ENCODE measurements at places on chromosomes 12 and 14. TPM values are rescaled to one million over a fixed set of nuclear protein-coding genes. Genes with fewer than 3 reads are reported as not detected.

LIN7A gene
- 9.5 TPM for total RNA-seq

LRRC43 gene
- total RNA-seq: 1.8 TPM

TMEM19 gene
- 21.6 TPM for total RNA-seq

CLEC2A gene
- total RNA-seq: not detected

RFX4 gene
- not detected for total RNA-seq

GUCY2C gene
- total RNA-seq: not detected

NYNRIN gene
- total RNA-seq: 8.2 TPM

GRCh38 chr14:77219591-77219990 lies 38.0 kb downstream of the TMEM63C start:
- no peak for DNase-seq

- DNase-seq: no peak
Measured at GRCh38 chr12:66925083-66925482, 246.2 kb upstream of the GRIP1 start.

- DNase-seq: no peak
Measured at GRCh38 chr12:117936722-117937484, 31.9 kb downstream of the KSR2 start.

- DNase-seq: no peak
Measured at GRCh38 chr12:49521389-49521788, 17.4 kb upstream of the KCNH3 start.

GRCh38 chr14:104264495-104265265 lies 126.3 kb downstream of the KIF26A start:
- no peak for DNase-seq

GRCh38 chr12:82089369-82090121 lies 268.6 kb downstream of the CCDC59 start:
- no peak for DNase-seq

GRCh38 chr14:19949218-19949617 lies 18.5 kb downstream of the OR4K1 start:
- DNase-seq: no peak

- DNase-seq: no peak
Measured at GRCh38 chr14:39857376-39858055, 425.3 kb upstream of the FBXO33 start.

- no peak for DNase-seq
Measured at GRCh38 chr14:41299924-41300323, 306.8 kb upstream of the LRFN5 start.

GRCh38 chr14:44567997-44568396 lies 60.9 kb upstream of the FSCB start:
- DNase-seq: no peak

DNA sequence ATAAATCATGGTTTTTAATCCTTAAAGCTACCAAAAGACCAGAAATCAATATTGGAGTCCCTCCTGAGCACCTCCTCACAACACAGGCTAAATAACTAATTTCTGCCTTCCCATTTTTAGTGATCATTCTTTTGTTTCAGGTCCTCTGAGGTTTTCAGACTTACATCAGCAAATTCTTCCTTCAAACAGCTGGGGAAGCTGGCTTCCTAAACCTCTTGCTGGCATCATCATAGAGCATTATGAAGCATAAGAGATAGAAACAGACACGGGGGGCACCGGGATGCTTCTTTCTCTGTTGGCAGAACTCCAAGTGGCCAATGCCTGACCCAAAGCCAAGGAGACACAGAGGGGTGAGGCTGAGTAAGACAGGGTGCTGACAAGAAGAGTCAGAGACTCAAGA lies 47.9 kb upstream of the DBX2 start:
- no peak for DNase-seq

- no peak for DNase-seq
Measured at GRCh38 chr12:9381619-9382018, 173.4 kb upstream of the PZP start.

GRCh38 chr14:73695082-73695481 lies 19.1 kb downstream of the PNMA1 start:
- no peak for DNase-seq

- DNase-seq: peak; percentile 63
Measured at GRCh38 chr12:8914716-8915526, 612 bp downstream of the PHC1 start.

- no peak for DNase-seq
Measured at GRCh38 chr14:59344691-59345455, 120.3 kb downstream of the GPR135 start.

DNA sequence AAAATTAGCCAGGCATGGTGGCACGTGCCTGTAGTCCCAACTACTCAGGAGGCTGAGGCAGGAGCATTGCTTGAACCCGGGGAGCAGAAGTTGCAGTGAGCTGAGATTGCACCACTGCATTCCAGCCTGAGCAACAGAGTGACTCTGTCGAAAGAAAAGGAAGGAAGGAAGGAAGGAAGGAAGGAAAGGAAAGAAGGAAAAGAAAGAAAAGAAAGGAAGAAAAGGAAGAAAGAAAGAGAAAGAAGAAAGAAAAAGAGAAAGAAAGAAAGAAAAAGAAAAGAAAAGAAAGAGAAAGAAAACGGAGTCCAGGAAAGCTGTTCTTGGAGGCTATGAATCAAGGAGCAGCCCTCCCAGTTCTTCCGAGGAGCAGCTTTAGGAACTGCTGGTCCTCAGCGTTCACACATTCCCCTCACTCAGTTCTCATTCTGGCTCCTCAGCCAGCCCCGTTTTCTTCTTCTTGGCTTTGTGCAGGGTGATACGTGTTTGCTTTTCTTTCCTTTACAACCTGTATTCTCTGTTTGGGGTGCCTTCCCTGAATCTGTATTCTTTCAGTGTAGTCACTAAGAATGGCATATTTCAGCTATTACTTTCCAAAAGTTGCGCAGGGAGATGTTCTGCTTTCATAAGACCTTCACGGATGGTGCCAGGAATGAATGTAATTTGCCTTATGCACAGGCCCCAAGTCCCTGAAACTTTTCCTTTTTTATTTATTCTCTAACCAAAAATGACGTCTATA lies 12.2 kb downstream of the FBXL14 start:
- peak; percentile 56 for DNase-seq

DNA sequence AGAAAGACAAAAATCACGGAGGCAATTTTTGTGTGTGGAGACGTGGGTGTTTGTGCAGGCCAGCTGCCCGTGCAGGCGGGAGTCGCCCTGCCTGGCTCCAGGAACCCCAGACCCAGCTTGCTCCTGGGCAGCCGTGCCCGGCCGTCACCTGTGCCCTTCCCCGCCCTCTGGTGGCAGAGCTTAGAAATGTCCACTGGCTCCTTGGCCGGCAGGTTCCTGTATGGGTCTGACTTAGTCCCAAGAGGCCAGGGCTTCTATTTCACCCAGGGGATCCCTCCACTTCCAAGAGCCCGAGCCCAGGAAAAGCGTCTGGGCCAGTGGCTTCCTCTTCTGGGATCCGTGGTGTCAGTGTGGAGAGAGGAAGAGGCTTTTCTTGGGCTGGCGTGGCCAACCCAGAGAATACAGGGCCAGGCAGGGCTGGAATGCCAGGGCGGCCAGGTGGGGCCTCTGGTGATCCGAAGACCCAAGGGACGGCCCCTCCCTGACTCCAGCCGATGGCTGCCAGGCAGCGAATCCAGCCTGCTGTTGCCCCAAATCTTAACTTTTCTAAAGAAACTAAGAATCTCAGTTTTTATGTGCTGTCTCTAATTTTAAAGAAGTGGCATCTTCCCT lies 120.9 kb downstream of the TMEM132C start:
- DNase-seq: no peak

- DNase-seq: peak; percentile 85
Measured at GRCh38 chr14:82689948-82690347, 1156.3 kb upstream of the SEL1L start.

DNA sequence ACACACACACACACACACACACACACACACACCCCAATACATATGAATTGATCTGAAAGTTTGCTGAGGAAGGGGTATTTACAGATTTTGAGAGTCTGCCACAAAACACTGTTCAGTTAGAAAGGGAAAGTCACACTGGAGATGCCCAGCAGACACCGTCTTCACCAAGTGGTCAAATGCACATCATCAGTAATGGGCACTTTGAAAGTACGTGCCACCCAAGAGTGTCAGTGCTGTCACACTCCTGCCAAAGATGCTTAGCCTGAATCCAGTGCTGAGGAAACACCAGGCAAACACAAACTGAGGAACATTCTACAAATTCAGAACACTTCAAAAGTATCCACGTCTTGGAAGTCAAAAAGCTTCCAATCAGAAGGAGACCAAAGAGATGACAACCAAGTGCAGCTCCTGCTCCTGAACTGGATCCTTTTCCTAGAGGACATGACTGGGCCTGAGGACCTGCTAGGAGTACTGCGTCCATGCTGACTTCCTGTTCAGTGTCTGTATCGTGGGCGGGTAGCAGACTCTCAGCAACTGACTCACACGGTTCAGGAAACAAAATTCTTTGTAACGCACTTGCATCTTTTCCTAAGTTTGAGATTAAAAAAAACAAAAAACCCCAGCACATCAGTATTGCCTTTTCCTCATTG lies 18.6 kb downstream of the PSMC1 start:
- peak; percentile 90 for DNase-seq

GRCh38 chr12:128594521-128594920 lies 229.2 kb downstream of the SLC15A4 start:
- no peak for DNase-seq
